ENCODE measurements at places on chromosomes 3 and 15.
A peak's percentile ranks its signal among the peaks of the same experiment; 100 is the strongest.

DNA sequence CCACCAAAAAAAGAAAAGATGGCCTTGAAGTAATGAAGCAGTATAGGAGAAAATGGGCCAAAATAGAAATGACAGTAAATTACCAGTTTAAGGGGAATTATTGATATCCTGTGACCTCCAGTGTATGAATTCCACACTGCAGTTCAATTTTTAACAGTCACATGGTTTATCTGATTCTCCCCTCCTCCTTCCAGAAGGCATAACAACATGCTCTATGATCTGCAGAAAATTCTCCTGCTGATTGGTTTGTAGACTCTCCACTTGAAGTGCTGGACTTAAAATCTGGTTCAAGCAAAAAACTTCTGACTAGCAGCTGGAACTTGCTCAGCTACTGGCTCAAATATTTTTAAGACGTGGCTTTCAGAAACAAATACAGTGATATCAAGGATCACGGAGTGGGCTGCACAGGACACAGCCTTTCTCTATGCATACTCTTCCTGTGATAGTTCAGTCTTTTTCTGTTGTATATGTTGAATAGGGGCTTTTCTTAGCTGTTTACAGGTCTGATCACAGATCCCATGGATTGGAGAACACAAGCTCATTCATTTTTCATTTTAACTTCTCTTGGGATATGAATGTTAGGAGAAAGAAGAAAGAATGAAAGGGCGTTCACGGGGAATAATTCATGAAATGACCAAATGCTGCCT lies 211.5 kb downstream of the LSAMP start:
- DNase-seq, result no peak

DNA sequence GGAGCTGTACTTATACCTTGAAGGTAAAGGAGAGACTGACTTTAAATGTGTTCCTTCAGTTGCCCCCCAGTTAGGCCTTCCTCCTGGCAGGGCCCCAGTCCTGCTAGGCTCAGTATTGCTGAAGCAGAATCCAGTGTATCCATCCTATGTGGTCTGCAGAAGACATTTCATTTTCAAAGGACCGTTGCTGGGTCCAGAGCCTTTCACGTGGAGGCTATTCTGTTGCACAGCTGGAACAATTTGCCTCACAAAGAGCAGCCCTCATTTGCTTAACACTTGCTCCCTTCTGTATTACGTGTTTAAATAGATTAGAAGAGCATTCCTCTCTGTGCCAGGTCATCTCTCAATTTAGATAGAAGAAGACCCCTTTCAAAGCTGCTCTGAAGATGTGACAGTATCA lies 78.9 kb upstream of the CFAP20DC start:
- no peak for DNase-seq

DNA sequence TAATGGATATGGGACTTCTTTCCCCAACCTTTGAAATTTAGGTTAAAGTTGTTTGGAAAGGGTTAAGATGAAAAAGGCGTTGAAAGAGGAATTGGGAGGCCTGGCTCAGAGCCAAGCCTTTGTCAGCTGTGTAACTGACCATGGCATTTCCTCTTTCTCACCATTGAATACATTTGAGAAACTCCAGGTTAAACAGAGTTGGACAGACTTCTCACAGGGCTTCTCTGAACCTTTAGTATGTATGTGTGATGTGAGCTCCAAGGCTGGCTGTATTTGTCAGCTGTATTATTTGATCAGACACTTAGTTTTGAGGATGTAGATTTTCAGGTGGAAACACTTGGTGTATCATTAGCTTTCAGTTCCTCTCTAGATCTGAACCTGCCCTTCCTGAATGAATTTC lies 136.4 kb upstream of the GOLGA6L4 start:
- no peak for DNase-seq

DNA sequence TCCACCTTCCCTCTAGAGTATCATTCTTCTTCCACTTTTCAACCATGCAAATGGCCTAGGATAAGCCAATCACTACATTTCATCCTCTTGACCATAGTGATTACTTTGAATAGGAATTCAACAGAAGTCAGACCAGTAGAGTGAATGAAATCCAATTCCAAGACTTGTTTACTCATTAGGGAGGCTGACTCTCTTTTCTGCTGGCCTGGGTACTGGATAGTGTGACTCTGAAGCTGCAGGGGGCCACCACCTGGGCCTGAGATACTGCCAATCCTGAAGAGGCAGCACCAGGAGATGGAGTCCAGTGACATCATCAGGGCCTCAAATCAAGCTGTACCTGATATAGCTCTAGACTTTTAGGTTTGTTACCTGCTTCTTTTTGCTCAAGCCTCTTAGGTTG lies 7.0 kb upstream of the FSTL1 start:
- no peak for DNase-seq

GRCh38 chr3:141261472-141262307 lies 30.1 kb downstream of the PXYLP1 start:
- no peak for DNase-seq

GRCh38 chr3:171774521-171774920 lies 35.8 kb downstream of the PLD1 start:
- no peak for DNase-seq

DNA sequence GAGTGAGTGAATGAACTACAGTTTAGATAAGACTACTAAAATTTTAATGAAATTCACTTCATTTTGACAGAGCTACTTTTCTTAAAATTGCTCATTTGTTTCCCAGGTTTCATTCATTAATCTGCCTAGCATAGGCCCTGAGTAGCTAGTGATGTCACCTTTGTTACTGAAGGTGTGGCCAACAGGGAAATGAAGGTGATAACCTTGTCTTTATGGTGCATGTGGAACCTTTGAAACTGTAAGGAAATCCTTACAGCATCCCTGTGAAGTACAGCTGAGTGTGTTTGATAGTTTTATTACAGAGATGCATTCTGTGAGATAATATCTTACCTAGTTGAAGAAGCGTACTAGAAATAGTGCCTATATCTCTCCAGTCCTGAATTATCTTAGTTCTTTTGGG lies 112.9 kb downstream of the AKAP13 start:
- DNase-seq, result no peak

- DNase-seq, result no peak
Measured at GRCh38 chr3:110910346-110910955, 161.2 kb upstream of the NECTIN3 start.

DNA sequence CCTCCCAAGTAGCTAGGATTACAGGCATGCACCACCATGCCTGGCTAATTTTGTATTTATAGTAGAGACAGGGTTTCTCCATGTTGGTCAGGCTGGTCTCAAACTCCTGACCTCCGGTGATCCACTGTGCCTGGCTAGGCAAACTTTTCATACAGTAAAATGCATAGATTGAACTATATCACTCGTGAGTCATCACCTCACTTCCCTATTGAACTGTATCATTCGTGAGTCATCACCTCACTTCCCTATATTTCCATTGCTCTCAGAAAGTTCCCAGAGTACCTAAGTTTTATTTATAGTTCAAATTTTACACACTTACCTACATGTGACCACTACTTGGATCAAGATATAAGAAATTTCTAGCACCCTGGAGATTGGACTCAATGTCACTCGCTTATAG lies 73.6 kb upstream of the ACAD9 start:
- DNase-seq, result no peak

- peak; percentile 78 for DNase-seq
Measured at GRCh38 chr3:129224984-129225393, 24.4 kb upstream of the COPG1 start.

DNA sequence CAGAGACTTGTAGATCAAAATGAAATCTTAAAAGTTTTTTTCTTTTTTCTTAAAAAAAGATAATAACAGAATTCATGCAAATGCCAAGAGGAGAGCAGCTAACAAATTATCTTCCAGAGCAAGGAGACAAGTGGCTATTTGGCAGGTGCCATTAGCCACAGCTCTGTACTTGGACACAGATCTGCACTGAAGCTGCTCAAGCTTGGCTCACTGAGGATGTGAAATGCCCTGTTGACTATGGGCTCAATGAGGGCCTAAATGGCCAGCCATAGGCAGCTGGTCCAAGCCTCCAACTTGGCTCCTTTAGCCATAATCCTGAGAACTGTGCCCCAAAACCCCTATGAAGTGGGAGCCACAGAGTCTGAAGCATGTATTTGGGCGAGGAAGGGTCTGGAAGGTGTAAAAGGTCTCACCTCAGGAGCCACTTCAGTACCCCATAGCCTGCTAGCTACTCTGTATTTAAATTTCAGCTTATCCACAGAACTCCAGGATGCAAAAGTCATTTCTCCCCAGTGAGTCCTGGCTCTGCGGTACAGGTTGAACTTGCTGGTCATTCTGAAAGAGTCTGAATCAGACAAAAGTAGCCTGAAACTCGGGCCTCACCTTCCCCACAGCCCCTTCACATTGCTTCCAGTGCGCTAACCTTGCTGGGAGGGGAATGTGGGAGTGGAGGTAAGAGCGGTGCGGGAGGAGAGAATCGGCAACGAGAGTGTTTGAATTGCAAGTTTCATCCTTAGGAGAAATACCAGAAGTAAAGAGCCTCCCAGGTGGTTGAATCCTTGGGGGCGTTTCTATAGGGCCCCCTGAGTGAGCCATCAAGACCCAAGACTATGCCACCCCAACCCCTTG lies 48.0 kb downstream of the ZIC4 start:
- DNase-seq, result no peak

DNA sequence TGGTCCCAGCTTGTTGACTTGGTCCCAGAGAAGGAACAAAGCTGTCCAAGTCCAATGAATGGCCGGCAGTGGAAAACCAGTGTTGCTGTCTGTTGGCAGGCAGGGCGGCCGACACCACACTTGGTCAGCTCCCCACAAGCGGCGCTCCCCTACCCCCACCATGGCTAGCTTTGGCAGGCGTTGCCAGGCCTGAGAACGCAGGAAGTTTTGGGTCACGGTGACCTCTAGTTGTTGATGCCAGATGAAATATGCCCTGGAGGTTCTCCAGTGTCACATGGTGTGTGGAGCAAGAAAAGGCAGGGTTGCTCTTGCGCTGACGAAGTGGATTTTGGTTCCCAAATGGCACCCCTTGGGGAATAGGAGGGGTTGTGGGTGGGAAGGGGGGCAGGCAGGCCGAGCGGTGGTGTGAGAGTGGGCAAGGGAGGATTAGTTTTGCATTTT lies 72.7 kb upstream of the TPRG1 start:
- no peak for DNase-seq

- no peak for DNase-seq
Measured at GRCh38 chr3:32525720-32526119, 23.1 kb upstream of the CMTM6 start.

DNA sequence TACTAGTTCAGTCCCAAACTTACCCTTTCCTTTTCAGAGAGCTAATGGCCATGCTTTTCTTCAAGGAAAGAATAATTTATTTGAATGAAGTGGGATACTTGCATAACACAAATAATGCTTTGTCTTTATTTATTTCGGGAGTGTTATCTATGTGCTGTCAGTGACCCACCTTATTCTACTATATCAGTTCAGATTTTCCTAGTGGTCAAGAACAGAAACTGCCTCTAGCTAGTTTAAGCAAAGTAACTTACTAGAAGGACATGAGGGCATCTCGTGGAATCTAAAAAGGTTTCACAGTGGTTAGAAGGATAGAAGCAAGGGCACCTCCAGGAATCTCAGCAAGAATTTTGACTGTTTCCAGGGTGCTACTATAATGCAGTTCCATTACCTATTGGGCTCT lies 3.8 kb upstream of the TIMMDC1 start:
- DNase-seq, result no peak

GRCh38 chr3:156576651-156577348 lies 21.9 kb upstream of the SSR3 start:
- DNase-seq, result peak; percentile 12

GRCh38 chr15:55743729-55744655 lies 1.0 kb upstream of the PRTG start:
- DNase-seq, result no peak

DNA sequence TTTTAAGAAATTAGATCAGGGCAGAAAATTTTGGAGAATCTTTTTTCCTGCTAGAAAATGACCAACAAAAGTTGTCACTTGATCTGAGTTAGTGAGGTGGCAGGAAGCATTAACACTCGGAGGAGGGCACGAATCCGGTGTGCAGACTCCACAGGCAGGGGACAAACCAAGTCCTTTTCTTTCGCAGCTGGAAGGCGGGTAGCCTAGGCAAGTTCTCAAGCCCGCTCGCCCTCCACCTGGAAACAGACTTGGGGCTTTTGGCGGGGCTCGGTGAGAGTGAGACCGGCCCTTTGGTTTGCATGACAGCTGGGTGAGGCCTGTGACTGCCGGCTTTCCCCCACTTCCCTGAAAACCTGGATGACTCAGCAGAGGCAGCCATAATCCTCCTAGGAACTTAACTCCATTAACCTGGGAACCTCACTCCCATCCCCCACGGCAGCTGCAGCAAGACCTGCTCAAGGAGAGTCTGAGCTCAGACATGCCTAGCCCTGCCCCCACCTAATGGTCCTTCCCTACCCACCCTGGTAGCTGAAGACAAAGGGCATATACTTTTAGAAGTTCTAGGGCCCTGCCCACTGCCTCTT lies 134.8 kb downstream of the MFSD1 start:
- no peak for DNase-seq

DNA sequence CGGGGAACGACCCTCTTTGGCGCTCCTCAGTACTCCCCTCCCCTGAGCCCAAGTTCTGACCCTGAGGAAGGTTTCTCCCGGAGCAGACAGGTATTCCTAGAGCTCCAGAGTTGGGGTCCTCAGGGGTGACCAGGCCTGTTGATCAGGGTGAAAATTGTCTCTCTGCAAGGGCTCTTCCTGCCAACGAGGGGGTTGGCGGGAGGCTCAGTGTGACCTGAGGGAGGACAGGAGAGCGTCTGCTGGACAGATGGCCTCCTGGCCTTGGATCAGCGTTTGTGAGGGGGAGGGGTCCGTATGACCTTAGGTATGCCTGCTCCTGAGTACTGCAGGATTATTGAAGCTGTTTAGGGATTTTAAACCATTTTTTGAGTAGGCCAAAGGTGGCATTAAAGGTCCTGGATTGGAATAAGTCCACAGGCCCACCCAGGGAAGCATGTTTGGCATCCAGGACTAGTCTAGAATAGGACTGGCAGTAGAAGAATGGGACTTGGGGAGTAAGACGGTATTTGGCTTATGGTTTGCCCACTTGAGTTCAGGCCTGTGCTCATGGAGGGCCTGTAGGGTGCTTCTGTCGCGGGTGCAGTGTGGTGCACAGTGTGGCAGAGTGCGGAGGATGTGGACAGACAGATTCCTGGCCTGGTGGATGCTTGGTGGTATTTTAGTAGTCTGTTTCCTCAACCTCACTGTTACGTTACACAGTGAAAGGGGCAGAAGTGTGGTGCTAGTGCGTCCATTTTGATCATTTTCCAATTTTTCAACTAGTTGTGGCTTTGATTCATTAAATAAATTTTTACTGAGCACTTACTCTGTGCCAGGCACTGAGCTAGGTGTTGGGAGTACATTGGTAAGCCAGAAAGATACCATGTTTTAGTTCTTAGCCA lies 959 bp downstream of the ZNF592 start:
- DNase-seq, result no peak
